ENCODE measurements at places on chromosomes 7 and 10.

- DNase-seq = no peak
Observed at GRCh38 chr10:31157123-31158010, 125.7 kb upstream of the ZNF438 start.

DNA sequence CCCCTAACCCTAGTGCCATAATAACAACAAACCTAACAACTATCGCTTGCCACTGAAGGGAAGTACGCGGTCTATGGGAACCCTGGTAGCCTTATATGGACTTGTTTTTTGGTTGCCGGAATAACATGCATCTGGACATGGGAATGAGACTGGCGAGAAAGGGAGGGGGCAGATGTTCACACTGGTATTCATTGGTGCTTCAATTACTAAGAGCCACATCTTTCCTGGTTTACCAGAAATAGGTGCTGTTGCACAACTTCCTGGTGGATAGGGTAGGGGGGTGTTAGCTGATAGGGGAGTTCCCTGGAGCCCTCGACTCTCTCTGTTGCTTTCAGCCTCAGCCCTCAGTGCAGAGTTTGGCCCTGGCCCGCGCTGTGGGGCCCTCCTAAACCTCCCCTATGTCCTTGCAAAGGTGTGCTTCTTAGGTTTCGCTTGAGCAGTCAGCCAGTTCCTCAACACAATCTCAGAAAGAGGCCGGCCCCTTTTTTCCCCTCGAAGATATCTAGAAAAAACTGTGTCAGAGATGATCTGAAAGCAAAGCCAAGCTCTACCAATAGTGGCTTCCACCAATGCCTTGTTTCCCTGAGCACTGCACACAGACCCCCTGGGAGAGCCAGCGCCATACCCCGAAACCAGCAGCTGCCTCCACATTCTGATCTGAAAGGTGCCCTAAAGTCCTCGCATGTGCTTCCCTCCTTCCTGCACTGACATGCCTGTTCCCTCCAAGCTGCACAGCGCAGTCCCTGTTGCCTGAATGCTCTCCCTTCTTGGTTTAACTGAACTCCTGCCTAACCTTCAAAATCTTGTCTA is 13.5 kb downstream of the TBXAS1 start:
- no peak for DNase-seq

DNA sequence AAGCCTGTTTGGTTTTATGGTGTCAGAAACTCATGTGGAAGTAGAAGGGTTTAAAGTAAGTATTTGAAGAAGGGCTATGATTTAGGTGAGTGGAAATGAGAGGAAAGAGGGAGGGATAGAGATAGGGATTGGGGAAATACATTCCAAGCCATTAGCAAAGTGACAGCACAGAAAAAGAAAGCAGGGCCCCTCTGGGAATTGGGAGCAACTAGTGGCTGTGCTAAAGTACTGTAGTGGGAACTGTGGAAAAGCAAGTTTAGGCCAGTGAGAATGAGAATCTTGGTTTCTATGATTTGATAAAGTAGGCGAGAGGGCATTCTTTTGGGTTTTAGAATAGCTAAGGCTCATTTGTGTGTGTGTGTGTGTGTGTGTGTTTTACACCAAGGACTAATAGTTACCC is 5.0 kb downstream of the PRKG1 start:
- no peak for DNase-seq

GRCh38 chr10:116636976-116637375 is 16.2 kb downstream of the PNLIPRP2 start:
- no peak for DNase-seq

DNA sequence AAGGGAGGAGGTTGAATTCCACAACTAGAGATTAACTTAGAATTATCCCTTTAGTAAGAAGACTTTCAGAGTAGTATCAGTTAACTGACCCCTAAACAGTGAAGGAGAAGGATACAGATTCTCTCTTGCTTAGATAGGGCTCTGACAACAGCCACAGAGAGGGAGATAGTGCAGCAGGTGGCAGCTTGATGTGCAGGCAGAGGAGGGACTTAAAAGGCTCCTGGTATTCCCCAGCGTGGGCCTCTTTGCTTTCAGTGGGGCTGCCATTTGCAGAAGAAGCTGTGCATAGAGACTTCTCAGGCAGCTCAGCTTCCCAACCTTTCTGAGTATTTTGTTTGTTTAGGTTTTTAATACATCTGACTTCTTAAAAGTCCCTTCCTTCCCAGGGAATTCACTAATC is 16.0 kb downstream of the FZD1 start:
- DNase-seq = no peak

- DNase-seq = no peak
Observed at GRCh38 chr7:98217623-98218582, 6.7 kb downstream of the BHLHA15 start.

DNA sequence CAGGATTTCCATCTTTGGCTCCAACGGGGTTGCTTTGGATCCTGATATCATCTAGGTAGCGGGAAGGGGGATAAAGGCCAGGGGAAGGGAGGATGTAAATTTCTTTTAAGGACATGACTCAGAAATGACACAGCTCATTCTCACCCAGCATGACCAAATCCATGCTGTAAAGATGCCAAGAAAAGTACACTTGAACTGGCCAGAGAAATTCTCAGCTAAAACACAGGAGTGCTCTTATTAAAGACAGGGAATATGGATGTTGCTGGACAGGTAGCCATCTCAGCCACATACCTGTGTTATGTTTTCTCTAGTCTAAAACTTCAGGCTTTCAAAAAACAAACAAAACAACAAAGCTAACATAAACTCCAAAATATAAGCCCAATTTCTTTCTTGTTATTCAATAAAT is 68.3 kb downstream of the NAMPT start:
- no peak for DNase-seq

DNA sequence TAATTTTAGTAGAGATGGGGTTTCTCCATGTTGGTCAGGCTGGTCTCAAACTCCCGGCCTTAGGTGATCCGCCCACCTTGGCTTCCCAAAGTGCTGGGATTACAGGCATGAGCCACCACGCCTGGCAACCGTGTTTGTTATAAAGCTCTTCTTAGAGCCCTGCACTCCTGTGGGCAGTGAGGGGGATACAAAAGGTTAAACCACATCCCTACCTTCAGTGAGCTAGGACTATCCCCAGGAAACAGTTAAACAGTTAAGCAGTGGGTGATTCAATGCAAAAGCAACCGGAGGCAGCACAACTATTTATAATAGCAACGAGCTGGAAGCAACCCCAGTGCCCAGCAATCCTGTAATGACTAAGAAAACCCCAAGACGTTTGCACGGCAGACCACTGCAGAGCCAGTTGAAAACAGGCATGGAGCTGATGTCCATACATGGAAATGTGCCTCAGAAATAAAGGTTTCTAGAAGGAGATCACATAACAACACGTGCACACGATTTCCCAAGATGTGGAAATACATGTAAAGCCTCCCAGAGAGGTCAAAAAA is 107.2 kb upstream of the LYZL2 start:
- DNase-seq = peak; percentile 67

DNA sequence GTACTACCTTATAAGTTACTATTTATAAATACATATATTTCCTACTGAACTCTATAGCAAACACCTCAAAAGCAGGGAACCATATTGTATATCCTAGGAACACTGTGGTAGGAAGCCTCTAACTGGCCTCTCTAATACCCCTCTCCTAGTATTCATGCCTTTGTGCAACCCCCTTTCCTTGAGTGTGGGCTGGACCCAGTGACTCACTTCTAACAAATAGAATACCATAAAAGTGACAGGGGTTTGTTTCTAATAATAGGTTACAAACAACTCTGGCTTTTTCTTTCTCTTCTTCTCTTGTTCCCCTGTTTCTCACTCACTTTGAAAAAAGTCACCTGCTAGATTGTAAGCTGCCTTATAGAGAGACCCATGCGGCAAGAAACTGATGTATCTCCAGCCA is 51.6 kb upstream of the MACC1 start:
- no peak for DNase-seq

- no peak for DNase-seq
Observed at GRCh38 chr7:130069179-130069977, 956 bp upstream of the KLHDC10 start.

DNA sequence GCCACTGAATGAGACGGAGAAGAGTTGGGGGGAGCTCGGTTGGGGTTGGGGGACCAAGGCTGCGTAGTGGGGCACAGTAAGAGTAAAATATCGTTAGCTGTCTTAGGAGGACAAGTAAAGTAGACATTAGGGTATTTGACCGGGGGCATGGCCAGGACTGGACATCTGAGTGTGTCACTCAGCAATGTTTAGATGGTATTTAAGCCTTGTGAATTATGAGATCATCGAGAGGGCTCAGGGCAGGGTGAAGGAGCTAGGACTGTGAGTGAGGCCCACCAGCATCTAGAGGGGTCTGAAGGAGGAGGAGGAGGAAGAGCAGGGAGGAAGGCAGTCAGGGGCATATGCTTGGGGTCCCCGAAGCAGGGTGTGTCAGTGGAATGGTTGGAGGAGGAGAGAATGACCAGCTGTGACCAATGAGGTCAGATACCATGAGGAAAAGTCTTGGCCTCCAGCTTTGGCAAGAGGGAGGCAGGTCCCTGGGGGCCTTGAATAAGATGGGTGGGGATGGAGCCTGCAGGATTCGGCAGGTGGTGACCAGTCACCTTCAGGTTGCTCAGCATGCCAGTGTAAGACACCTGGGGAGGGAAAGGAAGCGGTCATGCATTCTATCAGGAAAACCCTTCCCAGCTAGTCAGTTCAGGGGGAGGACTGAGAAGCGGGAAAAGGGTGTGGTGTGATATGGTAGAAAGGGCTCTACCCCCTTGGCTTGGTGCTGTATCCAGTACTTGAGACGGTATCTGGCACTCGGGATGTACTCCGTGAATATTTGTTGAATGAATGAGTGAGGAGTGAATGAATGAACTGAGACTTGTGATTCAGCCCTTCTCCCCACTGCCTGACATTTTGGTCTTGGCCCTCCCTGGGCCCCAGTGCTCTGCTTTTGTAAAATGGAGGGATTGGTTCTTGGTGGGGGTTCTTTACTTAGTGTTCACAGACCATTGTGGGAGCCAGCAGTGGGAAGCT is 34.8 kb upstream of the SH2D4B start:
- no peak for DNase-seq

- no peak for DNase-seq
Observed at GRCh38 chr7:139118234-139118804, 8.8 kb upstream of the ZC3HAV1 start.

- DNase-seq = no peak
Observed at GRCh38 chr10:27541796-27542729, 38.0 kb downstream of the RAB18 start.

DNA sequence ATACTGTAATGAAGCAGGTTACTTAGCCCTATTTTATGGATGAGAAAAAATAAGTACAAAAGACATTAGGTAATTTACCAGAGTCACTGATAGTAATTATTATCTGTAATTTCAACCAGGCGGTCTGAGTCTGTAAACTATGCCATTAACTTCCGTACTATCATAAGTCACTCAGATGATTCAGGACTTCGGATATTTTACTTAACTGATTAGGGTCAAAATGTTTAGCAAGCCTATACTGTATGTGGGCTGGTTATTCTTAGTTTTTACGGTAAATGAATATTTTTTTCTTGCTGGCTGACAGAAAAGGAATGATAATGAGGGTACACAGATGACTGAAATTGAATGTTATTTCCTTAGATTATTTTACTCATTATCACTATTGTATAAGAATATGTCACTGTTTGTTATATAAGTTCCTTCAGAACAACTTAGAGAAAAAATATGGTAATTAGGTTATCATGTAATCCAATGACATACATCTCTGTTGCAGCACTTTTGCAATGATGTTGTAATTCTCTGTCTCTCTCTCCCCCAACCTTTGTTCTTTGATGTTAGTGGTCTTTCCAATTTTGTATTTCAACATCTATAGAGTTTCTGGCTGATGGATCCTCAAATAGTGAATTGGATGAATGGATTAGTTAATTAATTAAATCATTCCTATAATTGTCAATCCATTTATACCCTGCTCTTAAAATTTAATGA is 165.6 kb downstream of the ZEB1 start:
- DNase-seq = no peak

GRCh38 chr10:98394851-98395440 is 20.0 kb downstream of the PYROXD2 start:
- DNase-seq = no peak

DNA sequence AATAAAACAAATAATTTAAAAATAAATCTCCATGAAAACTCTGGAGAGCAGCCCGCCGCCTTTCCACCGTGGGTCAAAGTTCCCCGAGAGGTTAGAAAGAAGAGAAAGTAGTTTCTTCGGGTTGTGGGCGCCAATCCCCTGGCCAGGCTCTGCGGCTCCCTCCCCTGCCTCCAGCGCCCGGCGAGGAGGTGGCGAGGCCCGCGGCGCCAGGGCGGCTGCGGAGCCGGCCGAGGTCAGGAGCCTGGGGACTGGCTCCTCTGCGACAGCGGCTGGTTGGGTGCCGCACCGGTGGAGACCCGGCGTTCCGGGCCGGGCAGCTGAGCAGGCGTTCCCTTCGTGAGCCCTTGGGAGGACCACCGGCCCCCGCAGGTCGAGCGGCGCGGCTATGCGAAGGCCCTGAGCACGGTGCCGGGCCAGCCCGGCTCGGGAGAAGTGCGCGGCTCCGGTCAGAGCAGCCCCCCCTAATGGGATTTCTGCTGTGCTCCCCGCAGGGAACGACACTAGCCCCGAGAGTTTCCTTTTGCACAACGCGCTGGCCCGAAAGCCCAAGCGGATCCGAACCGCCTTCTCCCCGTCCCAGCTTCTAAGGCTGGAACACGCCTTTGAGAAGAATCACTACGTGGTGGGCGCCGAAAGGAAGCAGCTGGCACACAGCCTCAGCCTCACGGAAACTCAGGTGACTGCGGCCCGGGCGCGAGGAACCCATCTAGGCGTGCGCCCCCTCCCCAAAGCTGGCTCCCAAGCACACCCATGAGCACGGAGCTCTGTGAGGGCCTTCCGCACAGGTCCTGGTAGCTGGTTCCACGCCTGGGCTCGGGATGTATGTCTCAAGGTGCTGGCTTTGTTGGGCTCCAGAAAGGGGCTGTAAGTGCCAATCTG is 2.8 kb downstream of the EMX2 start:
- no peak for DNase-seq

DNA sequence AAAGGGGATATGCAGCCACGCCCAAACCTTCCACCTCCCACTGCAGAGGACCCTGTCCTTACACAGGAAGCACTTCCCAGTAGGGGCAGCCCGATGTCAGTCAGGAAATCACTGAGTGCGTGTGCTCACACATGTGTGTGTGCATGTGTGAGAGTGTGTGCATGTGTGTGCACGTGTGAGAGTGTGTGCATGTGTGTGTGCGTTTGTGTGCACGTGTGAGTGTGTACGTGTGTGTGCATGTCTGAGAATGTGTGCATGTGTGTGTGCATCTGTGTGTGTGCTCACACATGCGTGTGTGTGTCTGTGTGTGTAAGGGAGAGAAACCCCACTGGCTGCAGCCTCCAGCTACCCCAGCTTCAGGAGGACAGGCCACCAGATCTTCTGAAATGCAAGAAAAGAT is 229.3 kb downstream of the KCNMA1 start:
- no peak for DNase-seq

GRCh38 chr10:86647773-86648703 is 6.3 kb upstream of the OPN4 start:
- no peak for DNase-seq

- no peak for DNase-seq
Observed at GRCh38 chr10:31720546-31720945, 208.1 kb downstream of the ARHGAP12 start.

GRCh38 chr7:116447436-116447835 is 52.1 kb upstream of the CAV2 start:
- DNase-seq = no peak

Data from activated naive CD4-positive, alpha-beta T cell treated with anti-CD3 and anti-CD28 coated beads, Interleukin-2, amount 50 U/mL, for 72 hours (primary cell).